ENCODE measurements at places on chromosomes 12 and 14. TPM values are rescaled to one million over a fixed set of nuclear protein-coding genes. Genes with fewer than 3 reads are reported as not detected.

Gene TGM1
- total RNA-seq: 0.77 TPM

Gene ACTR10
- total RNA-seq: 71.3 TPM

Gene KCNMB4
- total RNA-seq: 3.0 TPM

Gene CLEC1B
- not detected for total RNA-seq

Gene ANKS1B
- total RNA-seq: 3.3 TPM

Gene PCED1B
- 1.3 TPM for total RNA-seq

Gene ARG2
- total RNA-seq: 0.40 TPM

Gene SMCO2
- total RNA-seq: not detected

Gene CAPZA3
- not detected for total RNA-seq

Gene MMP17
- total RNA-seq: 1.4 TPM

Gene ANKRD33
- not detected for total RNA-seq

Gene LRP1-AS
- total RNA-seq: not detected

Gene KLRC3
- not detected for total RNA-seq

Gene OAS2
- total RNA-seq: 11.2 TPM

Gene CPM
- 8.4 TPM for total RNA-seq

Gene FBRSL1
- 53.9 TPM for total RNA-seq

Gene RACGAP1
- total RNA-seq: 5.0 TPM

Gene PPP1R1A
- 178 TPM for total RNA-seq

Gene AMDHD1
- 0.88 TPM for total RNA-seq

Gene ANO4
- total RNA-seq: 0.89 TPM

Gene ADAM21
- total RNA-seq: not detected

Gene CMA1
- not detected for total RNA-seq

Gene SRP54
- total RNA-seq: 31.1 TPM

Gene BCL11B
- 0.63 TPM for total RNA-seq

Gene NFE2
- 0.28 TPM for total RNA-seq

Gene PLEKHG7
- not detected for total RNA-seq

Gene SLC2A13
- total RNA-seq: 7.2 TPM

Gene TM7SF3
- 31.1 TPM for total RNA-seq

Gene AMHR2
- 0.88 TPM for total RNA-seq

Gene ERP27
- 0.42 TPM for total RNA-seq

Gene PACS2
- 62.9 TPM for total RNA-seq

Gene CNTN1
- total RNA-seq: 0.94 TPM

Gene MAPK1IP1L
- total RNA-seq: 55.7 TPM

Gene ALKBH1
- 9.5 TPM for total RNA-seq

Gene GLIPR1L2
- 2.8 TPM for total RNA-seq

Gene KLRD1
- total RNA-seq: 3.3 TPM

Gene SOAT2
- not detected for total RNA-seq

Gene ENDOU
- 0.41 TPM for total RNA-seq

Gene TAS2R9
- total RNA-seq: not detected

Gene ACAD10
- 22.8 TPM for total RNA-seq

Gene MYF5
- not detected for total RNA-seq

Gene WNT1
- total RNA-seq: not detected

Gene ZFHX2
- 0.31 TPM for total RNA-seq

Gene PARP11
- 8.6 TPM for total RNA-seq

Gene SIX1
- not detected for total RNA-seq

Gene WDR20
- total RNA-seq: 27.3 TPM

Gene HCAR1
- total RNA-seq: 0.11 TPM

Gene ADSS1
- 156 TPM for total RNA-seq

Gene IL22
- total RNA-seq: not detected

Gene PKP2
- 147 TPM for total RNA-seq

Gene PLEKHD1
- 0.20 TPM for total RNA-seq

Gene HOXC5
- not detected for total RNA-seq

Gene ATF1
- total RNA-seq: 33.1 TPM

Gene NANOG
- not detected for total RNA-seq

Gene RPGRIP1
- total RNA-seq: 1.0 TPM

Gene ZDHHC17
- 23.0 TPM for total RNA-seq

Gene PLA2G1B
- total RNA-seq: not detected
